ENCODE measurements at places on chromosomes 4 and X.

DNA sequence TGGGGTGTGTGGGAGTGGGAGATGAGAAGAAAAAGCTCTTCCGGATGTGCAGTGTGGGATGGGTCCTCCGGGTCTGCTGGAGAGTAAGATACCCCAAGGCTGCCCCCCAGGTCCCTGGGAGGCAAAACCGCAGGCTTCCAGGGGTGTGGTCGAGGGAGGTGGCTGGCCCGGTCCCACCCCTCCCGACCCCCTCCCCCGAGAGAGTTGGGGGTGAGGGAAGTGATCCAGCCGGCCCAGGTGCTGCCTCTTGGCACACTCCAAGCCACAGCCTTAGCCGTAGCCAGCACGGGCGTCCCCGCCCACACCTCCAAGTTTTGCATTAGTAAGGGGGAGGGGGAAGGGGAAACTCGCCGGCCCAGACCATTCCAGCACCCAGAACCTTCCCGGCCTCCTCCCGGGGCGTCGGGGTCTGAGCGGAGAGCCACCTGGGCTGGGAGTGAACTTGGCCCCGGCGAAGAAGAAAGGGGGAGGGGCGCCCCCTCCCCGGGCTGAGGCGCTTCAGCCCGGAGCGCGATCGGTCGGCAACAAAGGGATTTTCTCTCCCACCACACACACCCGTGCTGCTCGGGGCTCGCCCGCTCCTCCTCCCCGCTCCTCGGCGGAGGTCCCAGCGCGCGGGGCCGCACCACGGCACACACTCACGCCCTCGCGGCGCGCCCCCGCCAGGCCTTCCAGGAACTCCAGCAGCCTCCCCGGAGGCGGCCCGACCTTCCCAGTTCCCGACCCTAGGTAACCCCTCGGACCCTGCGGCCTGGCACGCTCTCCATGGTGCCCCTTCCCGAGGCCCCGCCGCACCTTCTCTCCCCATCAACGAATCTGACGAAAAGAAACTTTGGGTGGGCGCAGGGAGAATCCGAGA is 14.4 kb downstream of the BCOR start:
- no peak for DNase-seq

- DNase-seq = no peak
Observed at GRCh38 chr4:102263024-102263787, 82.1 kb downstream of the SLC39A8 start.

GRCh38 chr4:33493231-33493630 is 2751.1 kb downstream of the ARAP2 start:
- no peak for DNase-seq

GRCh38 chr4:27018076-27018475 is 157.4 kb downstream of the STIM2 start:
- no peak for DNase-seq

DNA sequence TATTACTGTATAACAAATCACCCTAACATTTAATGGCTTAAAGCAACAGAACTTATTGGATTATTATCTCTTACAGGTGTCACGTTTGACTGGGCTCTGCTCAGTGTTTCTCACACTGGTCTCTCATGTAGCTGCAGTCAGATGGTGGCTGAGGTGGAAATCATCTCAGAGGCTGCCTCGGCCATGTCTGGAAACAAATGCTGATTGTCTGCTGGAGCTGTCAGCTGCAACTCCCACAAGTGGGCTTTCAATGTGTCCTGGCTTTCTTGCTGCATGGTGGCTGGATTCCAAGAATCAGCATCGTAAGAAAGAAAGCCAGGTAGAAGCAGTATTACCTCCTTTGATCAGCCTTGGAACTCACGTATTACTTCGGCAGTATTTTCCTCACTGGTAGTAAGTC is 277.6 kb downstream of the SPANXN1 start:
- DNase-seq = no peak

DNA sequence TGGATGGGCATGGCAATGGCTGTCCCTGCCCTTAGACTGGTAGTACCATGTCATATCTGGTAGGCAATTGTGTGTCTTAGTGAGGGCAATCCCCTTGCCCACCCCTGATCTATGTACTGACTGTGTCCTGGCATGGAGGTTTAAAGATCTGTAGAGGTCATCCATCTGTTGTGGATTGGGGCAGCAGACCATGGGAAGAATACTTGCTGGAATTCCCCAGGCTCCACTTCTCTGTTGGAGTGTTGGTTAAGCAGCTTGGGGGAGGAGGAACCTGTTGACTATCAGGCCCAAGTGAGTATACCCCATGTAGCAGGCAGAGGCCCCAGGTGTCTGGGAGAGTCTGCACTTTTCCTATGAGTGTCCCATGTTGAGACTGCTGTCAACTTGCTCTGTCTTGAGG is 246.7 kb upstream of the DIPK2B start:
- no peak for DNase-seq

DNA sequence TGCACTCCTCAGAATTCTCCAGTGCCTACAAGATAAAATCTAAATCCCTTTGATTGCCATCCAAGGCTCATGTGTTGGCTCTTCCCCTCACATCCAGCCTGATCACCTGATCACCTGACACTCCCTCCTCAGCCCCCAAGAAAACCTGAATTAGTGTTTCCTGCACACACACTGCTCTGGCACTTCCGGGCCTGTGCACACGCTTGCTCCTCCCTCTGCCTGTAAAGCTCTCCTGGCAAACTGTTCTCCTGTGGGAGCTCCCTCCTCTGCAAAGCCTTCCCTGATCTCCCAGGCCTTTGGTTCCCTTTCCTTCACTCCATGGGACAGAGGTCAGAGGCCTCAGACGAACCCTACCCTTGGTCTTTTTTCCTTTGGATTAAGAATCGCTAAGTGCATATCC is 19.9 kb downstream of the PHKA2 start:
- no peak for DNase-seq

- DNase-seq = no peak
Observed at GRCh38 chrX:67317725-67318124, 226.1 kb upstream of the AR start.

DNA sequence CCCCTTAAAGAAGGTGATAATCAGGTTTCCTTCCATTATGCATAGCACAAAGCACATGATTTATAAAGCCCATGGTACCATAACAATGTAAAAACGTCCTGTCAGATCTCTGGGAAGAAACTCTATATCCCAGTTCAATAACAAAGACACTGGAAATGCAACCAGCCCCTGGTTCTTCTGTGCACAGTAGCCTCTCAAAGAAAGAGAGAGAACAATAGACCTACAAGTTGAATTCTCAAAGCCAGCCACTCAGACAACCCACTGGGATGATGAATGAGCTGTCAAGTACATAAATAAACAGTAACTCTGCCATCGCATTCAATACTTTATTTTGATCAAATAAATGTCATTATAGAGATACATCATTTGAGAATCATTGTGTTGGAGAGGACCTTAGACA is 400.1 kb upstream of the CPEB2 start:
- no peak for DNase-seq

DNA sequence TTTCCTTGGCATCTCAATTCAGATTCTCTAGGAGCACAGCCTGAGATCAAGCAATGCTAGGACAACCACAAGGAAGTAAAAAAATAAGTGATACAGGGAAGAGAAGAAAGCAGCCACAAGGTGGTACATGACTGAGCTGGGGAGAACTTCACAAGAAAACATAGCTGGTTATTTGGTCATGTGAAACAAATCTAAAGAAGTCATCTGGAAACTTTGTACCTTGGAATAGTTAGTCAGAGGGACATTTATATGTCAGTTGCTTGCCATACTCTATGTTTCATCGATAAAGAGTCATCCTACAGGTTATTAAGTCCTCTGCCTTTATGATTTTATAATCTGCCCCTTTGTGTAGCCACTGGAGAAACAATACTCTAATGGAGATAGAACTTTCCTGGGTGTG is 575.1 kb downstream of the IL15 start:
- DNase-seq = no peak

DNA sequence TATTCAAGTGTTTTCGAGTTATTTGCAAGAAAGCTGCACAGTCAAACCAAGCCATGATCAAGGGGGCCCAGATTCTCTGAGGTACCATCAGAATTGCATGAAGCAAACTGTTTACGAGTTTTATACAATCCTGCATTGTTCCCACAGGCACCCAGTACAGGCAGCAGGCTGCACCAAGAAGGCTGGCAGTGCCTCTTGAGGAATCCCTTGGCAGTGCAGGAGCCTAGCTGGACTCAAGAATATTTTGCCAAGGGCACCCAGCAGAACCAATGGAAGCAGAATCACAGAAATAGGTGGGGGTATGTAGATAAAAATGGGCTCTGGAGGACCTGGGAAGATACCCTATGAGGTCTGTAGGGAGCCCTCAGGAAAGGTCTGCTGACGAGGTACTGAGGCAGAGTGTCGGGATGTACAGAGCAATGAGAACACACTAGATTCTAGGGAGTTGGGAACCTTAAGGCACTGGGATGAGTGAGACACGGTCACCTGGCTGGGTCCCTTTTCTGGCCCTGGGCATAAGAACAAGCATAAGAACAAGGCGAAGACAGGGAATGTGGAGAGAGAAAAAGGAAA is 2.5 kb upstream of the PLP1 start:
- DNase-seq = no peak

DNA sequence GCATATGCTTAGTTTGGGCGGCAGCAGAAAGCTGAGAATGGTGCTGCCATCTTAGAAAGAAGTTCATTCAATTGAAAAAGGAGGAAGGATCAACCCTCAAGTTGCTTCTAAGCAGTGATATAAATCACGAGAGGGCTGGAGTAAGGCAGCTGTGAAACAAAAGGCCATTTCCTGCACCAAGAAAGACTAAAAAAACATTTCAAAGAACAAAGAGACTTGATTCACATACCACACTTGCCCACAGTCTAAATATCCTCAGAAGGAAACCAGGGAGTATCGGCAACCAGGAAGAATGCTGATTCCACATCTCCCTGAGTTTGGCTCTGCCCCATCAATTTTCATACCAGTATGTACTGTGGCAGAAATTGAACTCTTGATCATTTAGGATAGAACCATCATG is 240.1 kb downstream of the OPHN1 start:
- DNase-seq = no peak

DNA sequence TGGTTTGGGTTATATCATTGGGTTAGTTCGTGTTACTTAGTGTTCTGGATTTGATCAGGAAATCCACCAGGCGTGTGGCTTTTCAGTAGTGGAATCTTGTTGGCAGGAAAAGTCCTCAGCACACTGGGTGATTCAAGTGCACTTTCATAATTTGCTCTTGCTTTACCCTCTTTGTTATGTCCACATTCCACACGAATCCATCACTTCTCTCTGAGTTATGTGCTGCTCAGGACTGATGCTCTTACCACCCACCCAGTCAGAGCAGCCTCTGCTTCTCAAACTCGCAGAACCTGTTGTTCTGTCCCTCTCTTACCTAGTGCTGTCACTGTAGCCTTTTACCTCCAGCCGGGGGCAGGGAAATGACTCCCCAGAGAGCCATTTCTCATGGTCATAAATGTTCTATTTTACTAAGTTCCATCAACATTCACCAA is 37.2 kb upstream of the SCRG1 start:
- DNase-seq = no peak

All from activated CD4-positive, CD25-positive, alpha-beta regulatory T cell (primary cell).